ENCODE measurements at places on chromosomes 6 and 20.
A peak's percentile ranks its signal among the peaks of the same experiment; 100 is the strongest.

GRCh38 chr6:125157280-125157679, 3.7 kb downstream of the TPD52L1 start:
- no peak for DNase-seq

DNA sequence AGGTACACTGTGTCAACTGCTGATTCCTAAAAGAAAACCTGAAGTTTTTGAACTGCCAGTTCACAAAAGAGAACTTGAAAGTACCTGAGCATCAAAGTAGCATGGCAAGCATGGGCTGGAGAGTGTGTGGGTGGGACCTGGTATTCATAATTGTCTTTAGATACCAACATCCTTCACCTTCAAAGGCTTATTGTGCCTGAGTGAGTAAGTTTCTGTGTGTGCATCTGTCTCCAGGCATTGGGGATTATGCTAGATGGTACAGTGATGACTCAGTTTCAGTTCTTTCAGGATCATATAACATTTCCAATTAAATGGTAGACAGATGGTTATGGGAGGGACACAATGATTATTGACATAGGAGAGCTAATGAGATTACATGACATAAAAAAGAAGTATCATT, 238.5 kb downstream of the ZFAND3 start:
- DNase-seq: peak; percentile 48

GRCh38 chr6:8065519-8065911, 1.3 kb upstream of the BLOC1S5 start:
- DNase-seq: no peak

DNA sequence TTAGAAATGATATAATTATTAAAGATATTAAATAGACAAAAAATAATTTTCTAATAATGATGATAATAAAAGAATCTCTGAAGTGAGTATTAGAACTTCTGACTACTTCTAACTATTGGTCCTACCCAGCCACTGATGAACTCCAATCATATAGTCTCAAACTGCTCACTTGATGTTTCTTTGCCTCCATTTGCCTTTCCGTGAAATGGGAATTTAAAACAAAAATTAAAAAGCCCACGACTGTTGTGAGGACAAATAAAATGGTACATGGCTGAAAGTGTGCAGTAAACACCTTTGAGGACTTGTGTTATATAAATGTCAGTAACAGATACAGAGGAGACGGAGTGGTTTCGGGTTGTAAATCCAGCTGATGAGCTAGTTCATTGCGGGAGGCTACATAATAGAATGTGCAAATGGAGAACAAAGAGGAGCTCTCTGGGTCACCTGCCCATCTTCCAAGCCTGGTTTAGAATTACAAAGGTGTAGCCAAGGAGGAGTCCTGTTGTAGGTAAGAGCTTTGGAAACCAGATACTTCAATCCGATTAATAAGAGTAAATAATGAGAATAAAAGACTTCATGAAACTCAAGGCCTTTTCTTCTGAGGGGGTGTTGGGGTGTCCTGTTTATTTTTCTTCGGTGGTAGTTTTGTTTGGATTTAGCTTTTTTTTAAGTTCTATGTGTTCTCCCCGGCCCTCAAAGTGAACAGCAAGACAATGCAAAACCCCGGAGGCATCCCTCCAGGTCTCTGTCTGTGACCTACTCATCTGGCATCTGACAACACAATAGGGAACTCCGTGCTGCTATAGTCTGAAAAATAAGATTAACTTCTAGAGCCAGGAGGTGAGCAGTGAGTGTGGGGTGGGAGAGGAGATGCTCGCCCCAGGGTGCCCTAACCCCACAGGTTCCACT, 4.4 kb upstream of the PXDC1 start:
- DNase-seq: no peak

- no peak for DNase-seq
These were observed 411.1 kb upstream of the HTR1E start for GRCh38 chr6:86526238-86526637.

DNA sequence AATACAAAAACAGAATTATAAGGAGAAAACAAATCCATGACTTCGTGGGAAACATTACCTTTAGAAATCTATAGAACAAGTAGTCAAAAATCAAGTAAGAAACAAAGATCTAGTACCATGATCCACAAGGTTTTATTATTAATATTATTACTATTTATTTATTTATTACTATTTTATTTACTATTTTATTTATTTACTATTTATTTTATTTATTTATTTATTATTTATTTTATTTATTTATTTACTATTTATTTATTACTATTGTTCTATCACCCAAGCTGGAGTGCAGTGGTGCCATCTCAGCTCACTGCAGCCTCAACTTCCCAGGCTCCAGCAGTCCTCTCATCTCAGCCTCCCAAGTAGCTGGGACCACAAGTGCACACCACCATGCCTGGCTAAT, 13.5 kb upstream of the ELMO2 start:
- DNase-seq: no peak

DNA sequence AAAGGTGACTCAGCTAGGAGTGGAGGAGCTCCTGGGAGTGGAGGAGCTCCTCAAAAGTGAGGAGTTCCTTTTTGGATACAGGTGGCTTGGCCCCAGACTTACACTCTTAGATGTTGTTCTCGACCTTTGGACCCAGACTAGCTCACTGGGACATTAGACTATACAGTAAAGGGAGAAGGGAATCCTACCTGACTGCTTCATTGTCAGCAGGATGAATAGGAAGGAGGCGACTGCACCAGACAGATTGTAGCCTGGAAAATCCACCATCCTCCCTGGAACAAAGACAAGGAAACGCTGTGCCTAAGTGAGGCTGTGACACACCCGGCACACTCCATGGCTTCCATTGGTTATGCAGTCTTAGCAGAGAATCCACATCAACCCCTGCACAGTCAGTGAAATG, at the start of gene BTNL2:
BTNL2 (minus strand) TSS at position 325 of the 400 bp plus-strand sequence; CDS start at position 267, 58 bp downstream.
- DNase-seq: no peak

DNA sequence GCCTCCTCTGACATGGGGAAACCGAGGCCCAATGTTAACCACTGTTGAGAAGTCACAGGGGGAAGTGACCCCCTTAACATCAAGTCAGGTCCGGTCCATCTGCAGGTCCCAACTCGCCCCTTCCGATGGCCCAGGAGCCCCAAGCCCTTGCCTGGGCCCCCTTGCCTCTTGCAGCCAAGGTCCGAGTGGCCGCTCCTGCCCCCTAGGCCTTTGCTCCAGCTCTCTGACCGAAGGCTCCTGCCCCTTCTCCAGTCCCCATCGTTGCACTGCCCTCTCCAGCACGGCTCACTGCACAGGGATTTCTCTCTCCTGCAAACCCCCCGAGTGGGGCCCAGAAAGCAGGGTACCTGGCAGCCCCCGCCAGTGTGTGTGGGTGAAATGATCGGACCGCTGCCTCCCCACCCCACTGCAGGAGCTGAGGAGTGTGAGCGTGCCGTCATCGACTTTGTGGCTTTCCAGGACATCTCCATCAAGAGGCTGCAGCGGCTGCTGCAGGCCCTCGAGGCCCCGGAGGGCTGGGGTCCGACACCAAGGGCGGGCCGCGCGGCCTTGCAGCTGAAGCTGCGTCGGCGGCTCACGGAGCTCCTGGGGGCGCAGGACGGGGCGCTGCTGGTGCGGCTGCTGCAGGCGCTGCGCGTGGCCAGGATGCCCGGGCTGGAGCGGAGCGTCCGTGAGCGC, 1.6 kb downstream of the TNFRSF6B start:
- DNase-seq: no peak

DNA sequence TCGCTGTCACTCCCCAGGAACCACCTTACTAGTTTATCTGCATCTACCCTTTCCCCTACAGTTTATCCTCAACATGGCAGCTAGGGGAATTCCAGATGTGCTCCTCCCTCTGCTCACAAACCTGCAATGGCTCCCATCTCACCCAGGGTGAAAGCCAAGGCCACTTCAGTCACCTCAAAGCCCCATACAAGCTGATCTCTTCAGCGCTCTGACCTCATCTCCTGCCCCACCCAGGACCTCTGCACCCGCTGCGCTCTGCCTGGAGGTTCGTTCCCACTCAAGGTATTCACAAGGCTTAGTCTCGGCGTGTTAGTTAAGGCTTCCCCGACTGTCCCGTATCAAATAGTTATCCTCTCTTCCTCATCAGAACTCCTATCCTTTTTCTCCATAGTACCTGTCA, 28.6 kb upstream of the SPDEF start:
- no peak for DNase-seq

- no peak for DNase-seq
These were observed 21.2 kb downstream of the TFAP2A start for GRCh38 chr6:10393544-10394225.

DNA sequence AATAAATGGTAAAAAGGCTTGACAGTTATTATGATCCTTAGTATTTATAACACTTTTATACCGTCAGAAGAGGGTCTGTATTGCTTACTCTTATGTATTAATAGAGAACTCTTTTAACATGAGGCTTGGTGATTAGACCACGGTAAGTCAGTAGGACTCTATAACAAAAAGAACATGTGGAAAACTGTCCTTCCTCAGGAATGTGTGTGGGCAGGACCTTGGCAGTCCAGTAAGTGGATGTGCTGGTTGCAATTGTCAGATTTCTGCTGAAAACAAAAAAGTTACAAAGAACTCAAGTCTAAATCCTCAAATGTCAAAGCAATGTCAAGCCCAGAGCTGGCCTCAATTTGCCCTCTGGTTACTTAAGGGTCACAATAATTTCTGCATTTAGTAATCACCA, 81.1 kb downstream of the PLCG1 start:
- DNase-seq: no peak

DNA sequence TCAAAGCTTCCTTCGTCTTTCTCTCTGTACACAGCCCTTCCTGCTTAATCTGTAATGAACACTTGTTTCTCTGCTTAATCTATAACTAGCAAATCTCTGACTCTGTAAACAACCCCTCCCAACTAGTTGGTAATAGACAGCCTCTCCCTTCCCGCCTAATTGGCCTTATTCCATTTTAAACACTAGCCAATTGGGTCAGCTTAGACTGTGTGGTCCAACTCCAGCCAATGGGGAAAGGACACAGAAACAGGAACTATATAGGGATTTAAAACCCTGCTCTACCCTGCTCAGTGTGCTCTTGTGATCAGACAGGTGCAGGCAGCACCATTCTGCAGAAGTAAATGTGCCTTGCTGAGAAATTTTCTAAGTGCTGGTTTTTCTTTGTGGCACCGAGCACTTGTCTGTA, 18.5 kb downstream of the CHD6 start:
- DNase-seq: no peak

DNA sequence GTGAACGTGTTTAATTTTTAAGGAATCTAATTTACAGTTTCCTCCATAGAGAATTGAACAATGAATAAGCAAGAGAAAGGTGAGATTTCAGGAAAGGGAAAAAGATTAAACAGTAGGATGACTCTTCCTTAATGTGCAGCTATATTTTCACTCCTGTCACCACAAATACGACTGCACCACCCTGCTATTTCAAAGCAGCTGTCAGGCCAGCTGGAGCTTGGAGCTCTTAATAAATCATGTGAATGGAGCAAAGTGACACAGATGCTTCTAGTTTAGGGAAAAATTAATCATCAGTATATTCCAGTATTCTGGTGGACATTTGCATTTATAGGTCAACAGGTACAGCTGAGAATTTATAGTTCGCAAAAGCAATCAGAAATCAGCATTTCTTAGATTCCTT, 56.5 kb upstream of the PKIB start:
- no peak for DNase-seq

DNA sequence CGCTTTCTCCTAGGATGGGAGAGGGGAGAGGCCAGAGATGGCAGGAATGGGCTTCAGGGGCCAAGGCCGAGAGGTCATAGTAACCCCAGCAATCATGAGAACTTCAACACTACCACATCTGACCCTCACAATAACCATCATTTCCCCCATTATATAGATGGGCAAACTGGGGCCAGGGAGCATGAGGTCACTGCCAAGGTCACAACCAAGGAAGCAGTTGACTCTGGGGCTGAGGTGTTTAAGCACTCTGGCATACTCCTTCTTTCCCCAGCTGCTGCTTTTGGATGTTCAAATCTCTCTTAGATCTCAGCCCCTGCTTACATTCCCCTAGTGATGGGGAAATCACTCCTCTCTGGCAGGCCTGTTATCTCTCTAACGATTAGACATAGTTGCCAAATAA, 39.6 kb downstream of the CDH22 start:
- DNase-seq: no peak

- DNase-seq: no peak
These were observed 55.1 kb upstream of the HDDC2 start for GRCh38 chr6:125356884-125357283.

DNA sequence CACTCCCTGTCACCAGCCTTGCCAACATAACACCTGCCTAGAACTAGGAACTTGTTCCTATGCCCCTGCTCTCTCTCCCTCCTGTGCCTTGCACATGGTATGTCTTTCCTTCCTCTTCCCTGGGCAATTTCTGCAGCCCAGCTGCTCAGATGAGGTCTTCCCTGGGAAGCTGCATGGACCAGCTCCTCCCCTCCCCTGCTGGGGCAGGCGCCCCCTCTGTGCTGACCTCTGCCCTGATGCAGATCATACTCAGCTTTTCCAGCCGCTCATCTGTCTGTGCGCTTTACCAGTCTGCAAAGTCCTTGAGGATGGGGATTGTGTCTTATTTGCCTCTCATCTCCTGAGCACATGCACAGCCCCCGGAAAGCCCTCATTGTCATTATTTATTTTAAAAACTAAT, 161.8 kb downstream of the SCML4 start:
- no peak for DNase-seq

DNA sequence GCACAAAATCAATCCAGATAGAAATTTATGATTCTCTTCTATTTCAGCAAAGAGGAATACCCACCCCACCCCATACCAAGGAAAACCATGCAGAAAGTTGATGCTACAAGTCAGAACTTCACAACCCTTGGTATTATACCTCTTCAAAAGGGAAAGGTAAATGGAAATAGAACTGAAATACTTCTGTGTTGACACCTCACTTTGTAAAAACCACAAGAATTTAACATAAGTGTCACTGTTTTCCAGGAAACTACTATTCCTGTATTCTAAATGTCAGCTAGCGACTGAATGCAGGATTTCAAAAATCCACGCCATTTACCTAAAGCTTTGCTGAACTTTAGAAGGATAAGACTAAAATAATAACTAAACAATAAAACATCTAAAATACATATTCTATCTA, 3.6 kb downstream of the CPNE1 start:
- no peak for DNase-seq
